ENCODE measurements at places on chromosomes 11 and 22. TPM values are rescaled to one million over a fixed set of nuclear protein-coding genes. Genes with fewer than 3 reads are reported as not detected.

Gene XKR3
- not detected for polyA plus RNA-seq

Gene CRACR2B
- polyA plus RNA-seq: 0.17 TPM

Gene ADM2
- polyA plus RNA-seq: 0.21 TPM

Gene INS
- not detected for polyA plus RNA-seq

Gene C11orf16
- polyA plus RNA-seq: not detected

Gene CATSPERZ
- 0.17 TPM for polyA plus RNA-seq

Gene DSCAML1
- polyA plus RNA-seq: not detected

DNA sequence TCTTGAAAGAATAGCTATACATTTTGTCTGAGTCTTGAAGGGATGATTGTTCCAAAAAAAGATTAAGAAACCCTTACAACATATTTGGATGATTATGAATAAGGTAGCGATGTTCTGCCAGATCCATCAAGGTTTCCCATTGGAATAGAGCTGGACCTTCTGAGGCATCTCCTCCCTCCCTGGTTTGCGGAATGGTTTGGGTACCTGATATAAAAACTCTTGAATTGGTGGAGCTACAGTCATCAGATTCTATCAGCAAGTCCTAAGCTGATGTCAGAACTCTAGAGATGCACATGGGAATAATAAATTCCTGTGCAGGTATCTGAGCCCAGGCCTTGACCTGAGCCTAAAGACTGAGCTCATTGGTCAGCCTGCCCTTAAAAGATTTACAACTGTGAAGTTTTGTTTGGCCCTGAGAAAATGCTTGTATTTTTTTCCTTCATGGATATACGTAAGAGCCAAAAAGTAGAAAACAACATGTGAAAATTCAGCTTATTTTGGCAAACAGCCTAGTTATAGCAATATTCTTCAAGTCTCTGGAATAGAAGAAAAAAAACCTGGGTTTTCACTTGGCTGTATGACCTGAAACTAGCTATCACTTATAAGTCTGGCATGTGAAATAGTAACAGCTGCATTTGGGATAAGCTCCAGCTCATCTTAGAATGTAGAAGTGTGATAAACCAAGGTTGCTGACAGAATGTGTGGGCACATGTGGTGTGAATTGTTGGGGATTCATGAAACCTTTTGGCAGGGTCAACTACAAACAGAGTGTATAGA, 265.7 kb upstream of the CTSC start:
- H3K4me1 ChIP-seq: no peaks in the 10 kb centered on the region
- H3K27ac ChIP-seq: no peak overlapping the region
- DNase-seq: no peak

DNA sequence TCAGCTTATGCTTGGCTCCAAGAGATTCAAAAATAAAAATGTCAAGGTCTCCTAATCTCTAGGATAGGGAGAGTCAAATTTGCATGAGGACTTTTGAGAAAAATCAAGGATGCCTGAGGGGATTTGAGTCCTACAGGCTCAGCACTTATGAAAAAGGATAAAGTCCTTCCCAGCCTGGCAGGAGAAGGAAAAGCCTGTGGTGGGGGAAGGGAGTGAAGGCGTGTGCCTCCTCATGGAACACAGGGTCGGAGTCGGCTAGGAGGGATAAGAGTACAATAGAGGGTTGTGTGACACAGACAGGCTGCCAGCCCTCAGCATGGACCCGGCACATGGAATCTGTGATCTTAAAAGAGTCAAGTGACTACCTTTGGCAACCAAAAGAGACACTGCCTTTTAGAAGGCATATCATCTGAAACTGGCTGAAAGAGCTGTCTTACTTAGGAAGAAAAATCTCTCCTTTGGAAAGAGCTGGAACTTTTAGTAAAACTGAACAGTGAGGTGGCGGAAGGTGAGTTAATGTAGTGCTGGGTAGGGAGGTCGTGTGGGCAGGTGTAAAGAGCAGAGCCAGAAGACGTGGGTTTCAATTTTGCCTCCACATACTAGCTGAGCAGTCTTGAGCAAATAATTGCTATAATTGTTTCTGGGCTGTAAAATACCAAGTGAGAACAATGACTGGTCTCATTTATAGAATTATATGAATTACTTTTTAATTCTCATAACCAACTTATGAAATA, 58.8 kb upstream of the RDX start:
- no peak overlapping the region for H3K27ac ChIP-seq
- H3K4me1 ChIP-seq: peaks cover 8% of the 10 kb centered on the region
- no peak overlapping the region for H3K4me3 ChIP-seq

- no peak overlapping the region for H3K27ac ChIP-seq
- no peaks in the 10 kb centered on the region for H3K36me3 ChIP-seq
- no peaks in the 10 kb centered on the region for H3K27me3 ChIP-seq
- no peak for DNase-seq
- H3K4me3 ChIP-seq: no peak overlapping the region
Observed at GRCh38 chr22:28397306-28397705, 282.3 kb downstream of the TTC28 start.

DNA sequence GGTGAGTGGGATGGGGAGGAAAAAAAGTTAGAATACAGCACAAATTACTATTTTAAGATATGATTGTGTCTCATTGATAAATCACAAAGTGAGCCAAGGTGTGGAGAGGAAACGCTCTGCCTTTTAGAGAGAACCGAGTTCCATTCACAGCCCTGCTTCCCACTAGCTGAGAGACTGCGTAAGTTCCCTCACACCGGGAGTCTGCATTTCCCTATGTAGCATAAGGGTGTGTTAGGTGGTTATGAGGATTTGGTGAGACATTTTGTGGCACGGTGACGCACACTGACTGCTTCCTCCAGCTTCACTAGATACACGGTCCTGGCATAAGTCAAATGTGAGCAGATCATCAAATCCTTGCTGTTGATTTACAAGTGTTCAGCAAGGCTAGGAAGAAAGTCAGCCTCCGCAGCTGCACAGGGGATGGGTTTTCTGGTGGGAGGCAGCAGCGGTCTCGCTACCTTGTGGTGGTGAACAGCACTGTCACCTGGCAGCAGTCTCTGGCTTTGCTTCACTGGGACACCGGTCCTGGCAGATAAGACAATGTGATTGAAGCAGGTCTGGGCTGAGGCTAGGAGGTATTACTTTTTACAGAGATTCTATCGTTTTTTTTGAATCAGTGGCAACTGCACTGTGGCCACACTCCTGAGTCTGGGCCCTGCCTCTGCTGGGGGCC, 312.2 kb upstream of the B3GAT1 start:
- DNase-seq: no peak
- H3K27me3 ChIP-seq: no peaks in the 10 kb centered on the region
- no peaks in the 10 kb centered on the region for H3K4me1 ChIP-seq
- no peak overlapping the region for H3K4me3 ChIP-seq
- no peak overlapping the region for H3K27ac ChIP-seq

GRCh38 chr11:7154881-7155361, 66.1 kb downstream of the RBMXL2 start:
- no peak overlapping the region for H3K4me3 ChIP-seq
- no peaks in the 10 kb centered on the region for H3K27me3 ChIP-seq
- no peak for DNase-seq
- no peaks in the 10 kb centered on the region for H3K36me3 ChIP-seq

GRCh38 chr22:33018232-33018864, 39.8 kb downstream of the SYN3 start:
- DNase-seq: no peak
- H3K4me3 ChIP-seq: no peak overlapping the region
- no peaks in the 10 kb centered on the region for H3K36me3 ChIP-seq
- H3K4me1 ChIP-seq: no peaks in the 10 kb centered on the region
- H3K27ac ChIP-seq: no peak overlapping the region

DNA sequence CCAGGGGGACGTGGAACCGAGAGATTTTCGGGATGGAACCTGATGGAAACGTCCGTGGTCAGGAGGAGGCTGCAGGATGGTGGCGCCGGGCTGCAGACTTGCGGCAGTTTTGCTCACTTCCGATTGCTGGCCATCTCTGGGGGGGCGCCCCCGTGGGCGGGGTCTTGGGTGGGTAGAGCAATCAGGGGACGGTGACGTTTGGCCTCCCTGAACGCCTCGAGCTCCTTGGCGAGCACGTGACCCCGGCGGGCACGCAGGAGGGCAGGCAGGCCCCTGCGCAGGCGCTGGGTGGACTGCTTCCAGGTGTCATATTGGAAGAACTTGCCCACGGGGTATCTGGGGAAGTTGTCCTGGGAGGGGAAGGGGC, 6.3 kb downstream of the IGF2 start:
- H3K36me3 ChIP-seq: no peaks in the 10 kb centered on the region
- H3K4me1 ChIP-seq: no peaks in the 10 kb centered on the region
- no peak overlapping the region for H3K27ac ChIP-seq
- H3K27me3 ChIP-seq: peaks cover 74% of the 10 kb centered on the region
- no peak overlapping the region for H3K4me3 ChIP-seq

Data from keratinocyte (primary cell).